Neural progenitor cell (in vitro differentiated cells): ENCODE measurements at places on chromosomes 16 and 17.
A peak's percentile ranks its signal among the peaks of the same experiment; 100 is the strongest.

- DNase-seq: no peak
Measured at GRCh38 chr16:13402601-13403000, 501.2 kb downstream of the SHISA9 start.

GRCh38 chr17:19305256-19305655 is 57.3 kb downstream of the B9D1 start:
- no peak for DNase-seq

DNA sequence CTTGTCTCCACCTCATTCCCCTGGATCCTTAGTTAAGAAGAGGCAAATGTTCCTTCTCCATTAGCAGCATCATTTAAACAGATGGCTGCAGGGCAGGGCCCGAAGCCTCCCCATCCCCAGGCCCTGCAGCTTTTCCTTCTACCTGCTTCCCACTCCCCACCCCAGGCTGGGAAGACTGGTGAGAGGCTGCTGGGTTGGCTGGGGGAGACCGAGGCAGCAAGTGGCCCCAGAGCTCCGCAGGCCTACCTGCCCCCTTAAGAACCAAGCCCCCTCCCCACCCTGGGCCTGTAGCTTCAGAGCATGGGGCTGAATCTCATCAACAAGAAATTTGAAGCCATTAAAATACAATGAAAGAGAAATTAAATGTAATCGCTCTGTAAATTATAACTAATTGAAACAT is 22.1 kb upstream of the RPL38 start:
- no peak for DNase-seq

GRCh38 chr16:81515721-81516120 is 71.1 kb downstream of the CMIP start:
- no peak for DNase-seq

DNA sequence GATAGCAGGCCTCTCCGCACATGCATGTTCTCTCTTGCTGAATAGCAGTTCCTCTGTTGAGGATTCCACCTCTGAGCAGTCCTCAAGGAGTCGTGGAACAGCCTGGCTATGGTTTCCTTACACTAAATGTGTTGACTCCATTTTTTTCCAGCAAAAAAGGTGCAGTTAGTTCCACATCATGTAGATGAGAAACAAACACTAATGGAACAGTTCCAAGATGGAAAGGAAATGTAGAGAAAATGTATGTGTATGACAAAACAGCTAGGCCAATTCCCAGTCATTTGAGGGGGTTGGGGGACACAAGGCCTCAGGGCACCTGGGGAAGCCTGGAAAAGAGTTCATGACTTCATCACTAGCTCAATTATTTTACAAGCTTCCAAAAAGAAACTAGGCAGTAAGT is 90.0 kb downstream of the CFDP1 start:
- no peak for DNase-seq

- DNase-seq: no peak
Measured at GRCh38 chr17:1413281-1413791, 13.3 kb upstream of the YWHAE start.

GRCh38 chr16:85901773-85902365 is 2.9 kb downstream of the IRF8 start:
- no peak for DNase-seq

GRCh38 chr17:31688701-31689100 is 170.3 kb downstream of the COPRS start:
- no peak for DNase-seq

- peak; percentile 44 for DNase-seq
Measured at GRCh38 chr16:56911771-56912571, 20.0 kb upstream of the HERPUD1 start.

DNA sequence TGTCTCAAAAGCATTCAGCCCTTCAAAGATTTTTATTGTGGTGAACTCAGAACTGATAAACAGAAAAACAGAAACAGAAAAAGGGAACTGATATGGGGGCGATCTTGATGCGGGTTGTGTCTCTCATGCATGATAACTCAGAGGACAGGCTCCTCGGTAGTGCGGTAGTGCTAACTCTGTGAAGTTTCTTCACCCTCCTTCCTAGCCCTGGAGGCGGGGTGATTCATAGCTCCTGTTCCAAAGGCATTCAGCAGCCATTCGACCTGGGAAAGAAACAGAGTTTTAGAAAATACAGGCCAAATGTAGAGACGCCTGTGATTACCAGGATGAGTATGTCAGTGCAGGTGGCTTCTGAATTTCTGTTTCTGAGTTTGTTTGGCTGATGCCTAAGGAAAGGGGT is 5.5 kb upstream of the MAF start:
- DNase-seq: peak; percentile 35
